ENCODE measurements at places on chromosomes 2 and 18.

- no peak for DNase-seq
These were observed 258.7 kb upstream of the HS6ST1 start for GRCh38 chr2:128577141-128577930.

- DNase-seq: peak; percentile 28
These were observed 387.0 kb downstream of the MTX2 start for GRCh38 chr2:176656038-176656775.

DNA sequence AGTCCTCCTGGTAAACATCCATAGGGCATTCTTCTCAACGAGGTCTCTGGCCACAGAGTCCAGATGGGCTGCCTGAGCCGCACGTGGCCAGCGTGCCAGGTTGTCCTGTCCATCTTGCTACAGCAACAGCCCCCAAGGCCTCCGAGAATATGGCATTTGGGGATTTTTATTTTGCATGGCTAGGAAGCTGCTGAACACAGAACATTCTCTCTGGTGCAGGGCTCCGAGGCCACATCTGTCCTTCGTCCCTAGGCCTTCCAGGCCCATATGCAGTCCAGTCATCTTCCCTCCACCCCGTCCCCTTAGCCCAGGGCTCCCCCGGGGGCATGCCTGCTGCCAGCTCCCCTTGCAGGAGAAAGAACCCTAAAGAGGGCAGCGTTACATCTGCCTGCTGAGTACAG is 2.3 kb downstream of the HDAC4 start:
- no peak for DNase-seq

GRCh38 chr2:241017228-241017940 is 19.0 kb downstream of the SNED1 start:
- DNase-seq: no peak

GRCh38 chr2:179579800-179580199 is 281.6 kb downstream of the ZNF385B start:
- peak; percentile 34 for DNase-seq

GRCh38 chr2:94980406-94980805 is 45.1 kb upstream of the MAL start:
- no peak for DNase-seq

- DNase-seq: peak; percentile 55
These were observed 3.6 kb downstream of the ARID5A start for GRCh38 chr2:96540136-96540535.

GRCh38 chr2:7044253-7045250 is 127.3 kb downstream of the RNF144A start:
- peak; percentile 42 for DNase-seq

DNA sequence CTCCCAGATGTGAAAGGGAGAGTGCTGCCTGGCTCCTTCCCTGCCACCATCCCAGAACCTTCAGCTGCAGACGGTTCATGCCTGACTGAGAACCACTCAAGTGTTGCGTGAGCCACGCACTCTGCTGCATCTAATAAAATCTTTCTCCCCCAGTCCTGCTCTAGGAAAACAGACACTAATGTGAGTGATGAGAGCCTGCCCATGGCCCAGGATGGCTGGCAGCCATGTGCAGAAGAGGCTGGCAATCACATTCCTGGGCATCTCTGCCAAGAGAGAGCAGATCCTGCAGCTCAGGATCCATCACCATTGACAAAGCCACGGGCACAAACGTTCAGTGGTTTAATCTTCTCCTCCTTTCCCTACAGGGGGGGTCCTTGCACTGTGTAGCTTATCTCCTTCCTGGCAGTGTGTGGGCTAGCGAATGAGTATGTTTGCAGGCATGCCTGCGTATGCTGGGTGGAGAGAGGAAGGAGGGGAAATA is 477.5 kb downstream of the SLC4A3 start:
- DNase-seq: peak; percentile 83

DNA sequence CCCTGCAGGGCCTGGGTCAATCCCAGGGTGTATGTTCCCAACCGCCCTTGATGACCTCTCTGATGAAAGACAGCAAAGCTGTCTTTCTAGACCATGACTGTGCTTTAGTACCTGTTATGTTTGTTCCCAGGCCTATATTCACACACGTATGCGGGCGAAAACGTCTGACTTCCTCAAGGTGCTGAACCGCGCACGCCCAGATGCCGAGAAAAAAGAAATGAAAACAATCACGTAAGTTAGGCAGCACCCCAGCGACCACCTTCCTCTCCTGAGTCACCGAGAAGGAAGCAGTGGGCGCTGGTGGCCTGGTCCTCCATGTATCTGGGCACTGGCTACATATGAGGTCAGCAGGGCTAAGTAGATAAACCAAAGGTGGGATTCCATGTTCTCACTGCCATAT is 11.1 kb upstream of the GPBAR1 start:
- DNase-seq: no peak

GRCh38 chr2:207041786-207042554 is 102.7 kb downstream of the CPO start:
- peak; percentile 63 for DNase-seq

- DNase-seq: no peak
These were observed 173.1 kb upstream of the GYPC start for GRCh38 chr2:126482582-126483464.

GRCh38 chr2:180006231-180006630 is 866 bp downstream of the CWC22 start:
- DNase-seq: no peak

- no peak for DNase-seq
These were observed 23.6 kb upstream of the STAT4 start for GRCh38 chr2:191174442-191174841.

DNA sequence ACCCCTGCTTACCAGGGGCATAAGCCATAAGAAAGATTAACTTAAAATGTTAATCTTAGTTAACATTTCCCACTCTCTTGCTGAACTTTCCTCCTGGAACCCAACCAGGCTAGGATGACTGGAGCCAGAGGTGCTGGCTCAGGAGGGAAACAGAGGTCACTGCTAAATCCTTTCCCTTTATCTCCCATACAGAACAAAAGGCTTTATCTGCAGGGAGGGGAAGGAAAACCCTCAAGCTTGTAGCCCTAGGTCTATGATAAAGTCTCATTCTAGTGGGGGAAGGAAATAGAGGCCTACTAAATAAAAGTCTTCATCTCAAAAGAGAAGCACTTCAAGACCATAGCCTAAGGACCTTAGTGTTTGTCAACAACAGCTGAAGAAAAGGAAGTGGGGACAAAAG is 18.6 kb downstream of the HIBCH start:
- no peak for DNase-seq

DNA sequence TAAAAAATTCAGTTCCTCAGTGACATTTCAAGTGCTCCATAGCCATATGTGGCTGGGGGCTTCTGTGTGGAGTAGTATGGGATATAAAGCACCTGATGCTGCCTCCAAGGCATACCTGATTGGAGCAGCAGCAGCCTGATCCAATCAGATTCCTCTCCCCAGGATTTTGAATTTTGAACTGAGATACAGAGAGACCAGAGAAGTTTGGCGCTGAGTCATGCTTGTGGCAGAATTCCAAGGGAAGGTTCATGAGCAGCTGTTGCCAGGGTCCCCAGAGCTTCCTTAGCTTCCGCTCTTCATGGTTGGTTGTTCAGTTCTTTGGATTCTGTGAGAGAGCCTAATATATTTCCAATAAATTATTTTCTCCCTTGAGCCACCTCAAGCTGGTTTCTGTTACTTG is 29.0 kb upstream of the CFAP36 start:
- DNase-seq: peak; percentile 71

GRCh38 chr2:117855886-117856285 is 41.4 kb downstream of the DDX18 start:
- peak; percentile 21 for DNase-seq

GRCh38 chr2:20425371-20425881 is 21.4 kb upstream of the RHOB start:
- peak; percentile 45 for DNase-seq

- no peak for DNase-seq
These were observed 11.0 kb upstream of the ANKRD29 start for GRCh38 chr18:23673725-23674124.

DNA sequence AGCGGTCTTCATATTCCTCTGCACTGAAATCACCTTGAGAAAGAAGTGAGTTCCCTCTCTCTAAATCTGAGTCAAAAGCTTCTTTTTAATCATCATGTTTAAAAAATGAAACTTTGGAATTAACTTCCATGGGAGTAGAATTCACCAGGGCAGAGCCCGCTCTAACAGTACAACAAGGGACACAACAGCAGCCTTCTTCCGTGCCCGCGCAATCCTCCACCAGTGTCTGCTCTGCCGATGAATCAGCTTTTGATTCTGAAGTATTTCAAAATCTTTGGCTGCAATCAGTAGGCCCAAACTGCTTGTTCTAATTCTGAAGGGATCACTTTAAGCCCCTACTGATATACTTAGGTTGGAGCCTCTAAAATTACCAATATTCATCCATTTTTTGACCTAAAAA is 76.9 kb downstream of the USP40 start:
- DNase-seq: peak; percentile 20

DNA sequence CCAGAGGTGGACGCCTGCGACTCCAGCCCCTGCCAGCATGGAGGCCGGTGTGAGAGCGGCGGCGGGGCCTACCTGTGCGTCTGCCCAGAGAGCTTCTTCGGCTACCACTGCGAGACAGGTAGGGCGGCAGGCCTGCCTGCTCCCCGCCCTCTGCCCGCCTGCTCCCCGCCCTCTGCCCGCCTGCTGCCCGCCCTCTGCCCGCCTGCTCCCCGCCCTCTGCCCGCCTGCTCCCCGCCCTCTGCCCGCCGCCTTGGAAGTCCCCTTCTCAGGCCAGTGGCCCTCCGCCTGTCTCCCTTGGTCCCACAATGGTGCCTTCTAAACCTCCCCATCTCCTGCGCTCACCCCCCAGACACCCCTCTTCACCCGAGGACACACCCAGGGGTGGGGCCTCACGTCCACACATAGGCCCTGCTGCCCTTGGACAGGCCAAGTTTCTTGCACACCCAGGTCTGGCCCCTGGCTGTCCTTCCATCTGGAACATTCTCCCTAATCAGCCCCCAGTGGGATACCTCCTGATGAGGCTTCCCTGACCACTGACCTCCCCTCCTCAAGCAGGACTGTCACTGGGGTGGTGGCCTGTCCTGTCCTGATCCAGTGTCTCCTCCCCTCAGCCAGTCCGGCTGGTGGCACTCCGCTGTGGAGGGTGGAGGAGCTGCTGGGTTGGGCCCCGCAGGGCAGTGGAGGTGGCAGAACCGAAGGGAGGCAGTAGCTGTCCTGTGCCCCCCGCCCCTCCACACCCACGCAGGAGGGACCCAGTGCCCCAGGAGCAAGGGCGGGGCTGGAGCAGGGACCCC is 37.9 kb downstream of the MTERF4 start:
- DNase-seq: no peak

Data from fibroblast of skin of right quadriceps (primary cell).